ENCODE measurements at places on chromosomes 11 and 22.
A peak's percentile ranks its signal among the peaks of the same experiment; 100 is the strongest.

DNA sequence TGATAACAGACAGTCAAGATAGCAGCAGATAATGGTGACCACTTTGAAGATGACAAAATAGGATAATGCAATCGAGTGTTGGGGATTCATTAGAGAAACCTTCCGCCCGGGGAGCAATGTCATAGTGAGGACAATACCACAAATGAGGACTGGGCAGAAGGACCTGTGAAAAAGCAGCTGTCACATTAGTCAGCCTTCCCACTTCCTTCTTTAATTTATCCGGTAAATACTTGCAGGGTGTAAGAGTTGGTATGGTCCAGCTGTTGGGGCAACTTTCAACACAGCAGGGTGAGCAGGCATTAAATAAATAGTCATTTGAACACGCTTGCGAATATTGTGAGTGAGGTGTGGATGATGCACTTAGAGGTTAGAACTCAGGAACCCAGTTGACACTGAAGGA lies 132.5 kb upstream of the KIRREL3 start:
- no peak for DNase-seq

DNA sequence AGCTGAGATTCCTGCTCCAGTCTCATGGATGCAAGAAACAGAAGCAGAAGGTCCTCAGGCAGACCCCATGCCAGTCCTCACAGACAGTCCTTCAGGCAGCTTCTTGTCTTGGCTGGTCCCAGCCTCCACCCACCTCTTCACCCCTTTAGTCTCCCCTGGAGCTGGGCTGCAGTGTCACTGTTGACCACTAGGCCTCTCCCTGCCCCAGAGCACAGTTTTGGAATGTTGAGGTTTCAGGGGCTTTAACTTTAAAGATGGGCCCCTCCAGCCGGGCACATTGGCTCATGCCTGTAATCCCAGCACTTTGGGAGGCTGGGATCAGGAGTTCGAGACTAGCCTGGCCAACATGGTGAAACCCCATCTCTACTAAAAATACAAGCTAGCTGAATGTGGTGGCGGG lies 39.5 kb upstream of the GCAT start:
- DNase-seq: no peak

DNA sequence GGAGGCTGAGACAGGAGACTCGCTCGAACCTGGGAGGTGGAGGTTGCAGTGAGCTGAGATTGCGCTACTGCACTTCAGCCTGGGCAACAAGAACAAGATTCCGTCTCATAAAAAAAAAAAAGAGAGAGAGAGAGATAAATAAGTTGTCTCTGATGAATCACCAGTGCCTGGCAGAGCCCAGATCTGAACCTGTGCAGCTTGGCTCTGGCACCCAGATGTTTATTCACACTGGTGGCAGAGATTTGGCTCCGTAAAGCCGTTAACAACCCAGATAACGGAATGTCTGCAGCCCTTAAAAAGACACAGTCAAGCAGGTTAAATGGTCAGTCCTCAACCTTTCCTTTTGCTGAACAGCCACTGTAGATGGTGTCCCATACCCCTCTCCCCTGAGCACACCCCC lies 33.5 kb upstream of the RTL6 start:
- no peak for DNase-seq

GRCh38 chr11:13287036-13287435 lies 9.4 kb downstream of the BMAL1 start:
- no peak for DNase-seq

DNA sequence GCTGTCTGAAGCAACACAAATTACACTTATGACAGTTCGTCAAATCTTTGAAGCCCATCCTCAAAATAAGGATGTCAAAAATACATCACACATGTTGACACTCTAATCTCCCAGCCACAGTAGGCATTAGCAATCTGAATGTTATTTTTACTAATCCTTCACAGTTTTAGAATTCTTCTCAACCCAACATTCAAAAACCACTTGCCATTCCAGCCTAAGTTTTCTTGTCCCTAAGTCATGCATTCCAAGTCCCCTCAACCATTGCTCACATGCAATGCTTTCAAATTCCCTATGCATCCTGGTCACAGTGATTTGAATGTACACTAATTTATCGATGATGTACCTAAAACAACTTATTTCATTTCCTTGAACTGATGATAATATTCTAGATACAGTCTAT lies 7.5 kb downstream of the BDNF start:
- no peak for DNase-seq

GRCh38 chr11:32427935-32428664 lies 7.2 kb downstream of the WT1 start:
- DNase-seq: no peak

DNA sequence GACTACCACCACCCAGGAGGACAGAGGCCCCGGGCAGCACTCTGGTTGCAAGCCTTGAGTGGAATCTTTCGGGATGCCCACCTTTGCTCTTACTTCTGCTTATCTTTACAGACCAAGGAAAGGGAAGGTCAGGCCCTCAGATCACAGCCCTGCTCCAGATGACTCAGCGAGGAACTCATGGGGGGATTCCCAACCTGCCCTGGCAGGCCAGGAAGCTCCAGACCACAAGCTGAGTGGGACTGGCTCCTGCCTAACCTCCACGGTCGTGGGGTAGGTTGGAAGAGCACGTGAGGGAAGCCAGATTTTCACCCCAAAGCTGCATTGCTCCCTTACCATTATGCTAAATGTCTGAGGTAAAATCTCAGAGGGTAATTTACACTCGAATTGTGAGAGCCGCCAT lies 11.8 kb downstream of the TBC1D10A start:
- no peak for DNase-seq

DNA sequence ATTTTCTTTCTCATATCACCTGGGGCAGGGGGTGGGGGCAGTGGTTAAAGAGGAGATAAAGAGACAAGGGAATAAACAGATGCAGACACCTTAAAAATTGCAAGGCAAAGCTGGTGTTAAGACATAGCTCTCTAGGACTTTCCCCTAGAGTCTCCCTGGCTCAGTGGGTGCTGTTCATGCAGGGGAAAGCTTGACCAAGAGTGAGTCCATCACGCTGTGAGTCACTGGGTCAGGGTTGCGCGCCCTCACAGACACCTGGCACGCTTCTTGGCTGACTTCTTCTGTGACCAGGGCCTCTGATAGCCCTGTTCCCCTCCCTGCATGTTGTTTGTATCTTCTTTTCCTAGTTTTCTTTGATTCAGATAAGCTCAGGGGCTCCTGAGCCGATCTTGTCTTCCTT lies 31.9 kb downstream of the COMMD9 start:
- DNase-seq: no peak

DNA sequence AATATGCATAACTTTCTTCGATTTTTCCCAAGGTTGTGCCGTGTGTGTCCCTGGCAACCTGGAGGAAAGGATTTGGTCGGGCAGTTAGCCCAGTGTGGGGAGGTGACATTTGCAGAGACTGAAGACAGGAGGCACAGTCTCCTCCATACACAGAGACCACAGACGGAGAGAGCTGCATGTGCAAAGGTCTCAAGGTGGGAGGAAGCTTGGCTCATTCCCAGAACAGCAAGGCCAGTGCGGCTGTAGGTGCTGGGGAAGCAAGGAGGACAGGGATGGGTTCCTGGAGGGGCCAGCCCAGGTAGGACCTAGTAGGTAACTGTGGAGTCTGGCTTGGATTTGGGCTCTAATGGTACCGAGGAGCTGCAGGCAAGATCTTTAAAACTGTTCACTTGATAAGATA lies 20.7 kb upstream of the CPT1A start:
- no peak for DNase-seq

DNA sequence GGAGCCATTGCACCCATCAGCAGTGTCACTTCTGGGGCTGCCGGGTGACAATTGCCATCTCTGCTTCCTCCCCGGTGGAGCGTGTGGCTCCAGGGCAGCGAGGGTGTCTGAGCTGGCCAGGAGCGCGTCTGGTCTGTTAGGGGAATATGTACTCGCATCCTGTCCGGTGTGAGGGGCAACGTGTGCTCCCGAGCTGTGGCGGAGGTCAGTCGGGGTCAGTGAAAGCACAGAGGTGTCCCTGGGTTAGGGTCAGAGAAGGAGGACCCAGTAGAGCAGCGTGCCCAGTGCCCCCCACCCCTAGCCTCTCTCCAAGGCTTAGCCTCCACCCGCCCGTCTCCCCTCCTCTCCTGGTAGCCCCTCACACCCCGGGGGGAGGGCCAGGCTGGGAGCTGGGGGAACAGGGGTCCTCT lies 1.5 kb downstream of the CLCF1 start:
- no peak for DNase-seq

- peak; percentile 26 for DNase-seq
Observed at GRCh38 chr11:63906585-63906984, 10.4 kb downstream of the RCOR2 start.

GRCh38 chr11:27187848-27188621 lies 147.4 kb downstream of the BBOX1 start:
- DNase-seq: no peak

DNA sequence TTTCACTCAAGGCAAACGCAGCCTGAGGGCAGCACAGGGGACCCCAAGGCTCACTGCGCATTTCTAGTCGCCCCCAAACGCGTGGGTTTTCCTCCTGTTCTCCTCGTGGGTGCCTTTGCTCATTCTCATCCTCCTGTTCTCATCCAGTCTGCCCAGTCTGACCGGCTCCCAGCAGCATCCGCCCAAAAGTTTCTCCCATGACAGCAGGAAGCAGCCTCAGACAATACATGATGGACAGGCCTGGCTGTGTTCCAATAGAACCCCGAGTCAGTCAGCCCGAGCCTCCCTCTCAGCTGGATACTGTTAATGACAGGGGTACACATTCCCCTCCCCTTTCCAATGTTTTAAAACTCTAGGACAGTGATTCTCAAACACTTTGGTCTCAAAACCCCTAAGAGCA lies 22.5 kb upstream of the KRTAP5-7 start:
- no peak for DNase-seq

DNA sequence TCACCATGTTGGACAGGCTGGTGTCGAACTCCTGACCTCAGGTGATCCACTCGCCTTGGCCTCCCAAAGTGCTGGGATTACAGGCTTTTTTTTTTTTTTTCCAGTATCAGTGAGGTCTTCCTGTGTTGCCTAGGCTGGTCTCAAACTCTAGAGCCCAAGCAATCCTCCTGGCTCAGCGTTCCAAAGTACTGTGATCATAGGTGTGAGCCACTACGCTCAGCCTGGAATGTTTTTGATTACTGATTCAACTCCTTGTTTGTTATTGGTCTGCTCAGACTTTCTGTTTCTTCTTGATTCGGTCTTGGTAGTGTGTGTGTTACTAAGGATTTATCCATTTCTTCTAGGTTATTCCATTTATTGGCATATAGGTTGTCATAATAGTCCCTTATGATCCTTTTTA lies 31.3 kb downstream of the NAGA start:
- no peak for DNase-seq

- no peak for DNase-seq
Observed at GRCh38 chr11:83948200-83948599, 662.0 kb upstream of the CCDC90B start.

GRCh38 chr11:124749912-124750311 lies 2.1 kb downstream of the VSIG2 start:
- DNase-seq: no peak

DNA sequence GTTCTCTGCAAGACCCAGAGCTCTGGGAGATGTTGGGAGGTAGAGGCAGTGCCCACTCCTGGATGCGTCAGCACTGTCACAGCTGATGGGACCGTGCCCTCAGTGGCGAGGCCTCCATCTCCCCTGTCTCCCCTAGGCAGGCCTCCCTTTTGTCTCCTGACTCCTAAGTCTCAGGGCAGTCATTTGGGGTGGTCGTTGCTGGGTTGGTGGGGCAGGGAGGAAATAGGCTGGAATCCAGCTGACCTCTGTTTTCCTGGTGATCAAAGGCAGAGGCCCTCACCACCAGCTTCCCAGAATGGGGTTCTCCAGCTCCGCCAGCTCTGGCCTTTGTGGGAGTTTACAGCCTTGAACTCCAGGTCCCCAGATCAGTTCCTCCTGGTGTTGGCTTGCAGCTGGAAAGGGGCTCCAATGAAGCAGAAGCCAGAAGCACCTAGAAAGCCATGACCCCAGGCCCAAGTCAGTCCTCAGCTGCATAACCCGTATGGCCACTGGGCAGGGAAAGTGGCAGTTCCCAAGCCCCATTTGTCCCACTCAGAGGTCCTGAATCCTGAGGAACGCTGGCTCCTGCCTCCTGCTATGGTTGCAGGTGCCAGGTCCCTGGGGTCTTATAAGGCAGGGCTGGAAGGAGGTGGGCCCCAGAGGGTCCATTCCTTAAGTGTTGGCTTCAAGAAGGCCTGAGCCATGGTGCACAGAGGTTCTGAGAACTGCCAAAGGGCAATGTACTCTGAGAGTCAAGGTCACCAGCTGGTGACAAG lies 7.3 kb upstream of the FXYD2 start:
- no peak for DNase-seq

- no peak for DNase-seq
Observed at GRCh38 chr22:22228921-22229320, 15.7 kb upstream of the VPREB1 start.

GRCh38 chr11:44944853-44945235 lies 5.8 kb downstream of the TP53I11 start:
- DNase-seq: no peak

GRCh38 chr11:122803306-122803705 lies 35.0 kb upstream of the CRTAM start:
- no peak for DNase-seq

GRCh38 chr11:111229604-111230003 lies 15.9 kb upstream of the POU2AF2 start:
- no peak for DNase-seq

- DNase-seq: peak; percentile 32
Observed at GRCh38 chr22:36277482-36278291, 24.8 kb downstream of the APOL1 start.

DNA sequence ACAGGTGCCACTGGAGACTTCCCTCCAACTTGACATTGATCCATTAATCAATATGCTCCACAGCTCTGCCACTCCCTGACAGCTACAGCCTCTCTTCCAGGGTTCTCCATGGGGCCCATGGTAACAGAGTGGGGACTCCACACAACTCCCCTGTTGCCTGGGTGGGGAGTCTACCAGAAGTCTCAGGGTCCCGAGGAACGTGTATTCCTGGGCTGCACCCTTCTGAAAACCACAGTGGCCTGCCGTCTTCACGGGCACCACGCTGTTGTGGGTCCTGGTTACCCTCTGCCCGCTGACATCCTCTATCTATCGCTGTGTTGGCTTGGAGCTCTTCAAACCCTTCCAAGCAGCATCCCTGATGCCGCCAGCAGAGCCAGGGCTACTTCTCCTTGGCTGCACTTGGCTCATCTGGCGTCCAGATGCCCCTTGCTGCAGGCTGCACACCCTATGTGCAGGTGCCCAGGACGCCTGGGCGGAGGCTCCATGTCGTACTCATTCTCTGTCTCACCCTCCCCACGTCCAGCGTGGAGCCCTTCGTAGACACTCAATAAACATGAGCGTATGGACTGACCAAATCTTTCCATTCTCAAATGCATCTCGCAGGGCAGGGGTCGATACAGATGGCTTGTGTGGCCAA lies 1341.8 kb downstream of the TBC1D22A start:
- DNase-seq: no peak
